ENCODE measurements at places on chromosomes 4 and X.

GRCh38 chr4:183984566-183984965 is 79.5 kb downstream of the STOX2 start:
- DNase-seq: no peak

DNA sequence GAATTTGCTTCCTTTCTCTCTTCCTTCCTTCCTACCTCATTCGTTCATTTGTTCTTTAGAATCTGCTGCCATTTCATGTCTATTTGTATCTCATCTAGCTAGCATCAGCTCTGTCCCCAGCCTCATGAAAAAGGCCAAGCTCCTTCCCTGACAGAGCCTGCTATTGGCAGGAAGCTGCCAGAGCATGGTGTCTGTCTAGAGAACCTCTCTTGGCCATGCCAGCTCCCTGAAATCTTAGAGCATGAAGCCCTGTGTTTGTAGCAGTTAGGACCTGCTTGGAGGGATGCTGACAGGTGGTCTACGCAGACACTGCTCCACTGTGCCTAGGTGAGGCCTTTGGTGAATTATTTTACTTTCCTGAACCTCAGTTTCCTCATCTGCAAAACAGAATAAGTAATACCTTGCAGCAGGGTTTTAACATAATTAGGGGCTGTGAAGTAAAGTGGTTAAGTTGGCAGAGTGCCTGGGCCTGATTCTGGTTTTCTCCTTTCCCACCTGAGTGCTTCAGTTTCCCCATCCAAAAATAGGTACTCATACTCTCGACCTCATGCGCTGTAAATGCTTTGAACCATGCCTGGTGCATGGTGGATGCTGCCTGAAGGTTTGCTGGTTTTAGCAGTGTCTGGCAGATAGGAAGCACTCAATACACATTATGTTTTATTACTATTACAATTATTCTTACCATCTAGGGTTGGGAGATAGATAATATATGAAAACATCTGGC is 4.7 kb downstream of the PTTG2 start:
- no peak for DNase-seq

DNA sequence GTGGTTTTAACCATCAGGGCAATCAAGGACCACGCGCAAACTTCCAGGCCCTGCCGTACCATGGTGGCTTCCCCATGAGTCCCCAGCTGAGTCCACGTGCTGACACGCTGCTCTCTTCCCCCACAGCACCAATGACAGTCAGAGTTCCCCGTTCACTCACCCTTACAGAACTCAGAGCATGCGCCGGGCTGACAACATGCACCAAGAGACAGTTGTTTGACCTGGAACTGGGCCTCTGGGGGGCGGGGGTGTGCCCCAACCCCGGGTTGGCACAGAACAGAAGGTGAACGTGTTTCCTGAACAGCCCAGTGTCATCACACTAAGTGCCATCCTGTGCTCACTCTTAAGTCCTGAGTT is 29.4 kb downstream of the IRF2 start:
- DNase-seq: no peak

DNA sequence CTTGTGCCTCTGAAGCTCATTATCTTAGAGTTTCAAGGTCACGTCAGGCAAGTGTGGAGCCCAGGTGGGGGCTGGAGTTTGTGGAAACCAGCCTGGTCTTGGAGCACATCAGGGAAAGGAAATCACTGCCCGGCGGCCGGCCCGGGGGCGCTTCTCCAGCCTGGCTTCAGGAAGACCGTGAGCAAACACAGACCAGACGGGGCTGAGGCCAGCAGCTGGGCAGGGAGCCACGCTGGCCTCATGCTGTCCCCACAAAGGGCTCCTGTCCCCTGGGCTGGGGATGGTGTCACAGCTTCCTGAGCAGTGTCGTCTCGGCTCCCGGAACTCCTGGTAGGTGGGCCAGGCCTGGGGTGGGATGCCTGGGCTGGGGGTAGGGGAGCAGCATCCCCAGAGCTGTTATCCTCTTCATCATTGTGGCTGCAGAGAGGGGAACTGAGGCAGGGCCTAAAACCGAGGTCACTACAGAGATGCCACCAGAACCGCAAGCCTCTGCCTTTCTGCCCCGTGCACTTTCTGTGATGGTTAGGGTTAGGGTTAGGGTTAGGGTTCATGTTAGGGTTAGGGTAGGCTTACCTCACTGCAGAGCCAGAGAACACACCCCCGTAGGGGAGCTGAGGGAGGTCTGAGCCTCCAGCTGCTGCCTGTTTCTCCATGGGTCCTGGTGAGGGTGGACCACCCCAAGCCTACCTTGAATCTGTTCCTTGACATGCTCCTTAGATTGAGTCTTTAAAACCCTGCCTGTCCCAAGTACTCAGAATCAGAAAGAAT is 77.5 kb downstream of the HTRA3 start:
- no peak for DNase-seq

- no peak for DNase-seq
Observed at GRCh38 chr4:111475666-111476065, 669.6 kb upstream of the FAM241A start.

All from astrocyte of the cerebellum (primary cell).